ENCODE measurements at places on chromosomes 4 and X.
A peak's percentile ranks its signal among the peaks of the same experiment; 100 is the strongest.

- DNase-seq: no peak
These were observed 105.1 kb upstream of the GRID2 start for GRCh38 chr4:92198711-92199110.

DNA sequence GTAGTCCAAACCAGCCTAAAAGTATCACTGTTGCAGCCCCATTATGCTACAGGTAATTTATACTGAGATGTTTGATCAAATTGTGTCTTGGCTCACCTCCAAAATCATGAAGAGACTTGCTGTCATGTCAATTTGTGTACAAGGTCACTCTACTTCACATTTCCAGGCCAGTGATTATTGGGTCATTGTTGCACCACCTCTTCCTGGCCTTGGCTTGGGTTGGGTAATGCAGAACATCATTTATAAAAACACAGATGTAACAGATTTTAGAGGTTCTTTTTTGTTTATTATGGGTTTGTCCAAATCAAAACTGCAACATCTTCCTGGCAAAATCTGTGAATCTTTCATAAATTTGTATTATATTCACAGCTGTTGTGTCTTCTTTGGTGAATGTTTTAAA lies 459.5 kb downstream of the ANKRD50 start:
- DNase-seq: no peak

DNA sequence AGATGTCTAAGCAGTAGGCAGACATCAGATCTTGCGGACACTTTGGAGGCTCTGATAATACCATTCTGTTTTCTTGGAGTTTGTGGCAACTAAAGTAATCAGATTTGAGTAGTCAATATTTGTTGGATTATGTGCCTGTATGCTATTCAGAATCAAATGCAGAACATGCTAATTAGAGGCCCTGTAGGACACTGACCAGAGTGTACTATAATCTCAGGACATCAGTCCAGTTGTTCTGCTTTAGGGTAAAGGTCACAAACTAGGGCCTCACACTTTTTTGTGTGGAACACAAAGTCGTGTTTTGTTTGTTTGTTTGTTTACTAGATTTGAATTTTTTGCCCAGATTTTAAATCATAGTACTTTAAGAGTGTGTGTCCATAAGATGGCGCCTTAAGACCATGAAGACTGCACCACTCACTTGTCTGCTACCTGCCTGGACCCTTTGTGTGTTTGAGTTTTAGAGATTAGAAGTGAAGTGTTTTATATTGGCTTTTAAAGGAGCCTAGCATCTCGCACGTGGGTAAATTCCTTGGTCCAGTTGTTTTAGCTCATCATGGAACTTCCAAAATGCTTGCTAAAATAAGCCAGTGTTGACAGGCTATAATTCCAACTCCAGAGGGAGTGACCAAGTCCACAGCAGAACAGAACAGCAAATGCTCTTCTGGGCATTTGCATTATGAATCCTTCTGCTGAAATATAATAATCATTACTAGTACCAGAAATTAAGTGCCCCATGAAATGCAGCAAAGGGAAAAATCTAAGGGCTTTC lies 34.7 kb downstream of the IL13RA1 start:
- DNase-seq: no peak

GRCh38 chr4:105150503-105150902 lies 3.8 kb downstream of the TET2 start:
- DNase-seq: no peak

DNA sequence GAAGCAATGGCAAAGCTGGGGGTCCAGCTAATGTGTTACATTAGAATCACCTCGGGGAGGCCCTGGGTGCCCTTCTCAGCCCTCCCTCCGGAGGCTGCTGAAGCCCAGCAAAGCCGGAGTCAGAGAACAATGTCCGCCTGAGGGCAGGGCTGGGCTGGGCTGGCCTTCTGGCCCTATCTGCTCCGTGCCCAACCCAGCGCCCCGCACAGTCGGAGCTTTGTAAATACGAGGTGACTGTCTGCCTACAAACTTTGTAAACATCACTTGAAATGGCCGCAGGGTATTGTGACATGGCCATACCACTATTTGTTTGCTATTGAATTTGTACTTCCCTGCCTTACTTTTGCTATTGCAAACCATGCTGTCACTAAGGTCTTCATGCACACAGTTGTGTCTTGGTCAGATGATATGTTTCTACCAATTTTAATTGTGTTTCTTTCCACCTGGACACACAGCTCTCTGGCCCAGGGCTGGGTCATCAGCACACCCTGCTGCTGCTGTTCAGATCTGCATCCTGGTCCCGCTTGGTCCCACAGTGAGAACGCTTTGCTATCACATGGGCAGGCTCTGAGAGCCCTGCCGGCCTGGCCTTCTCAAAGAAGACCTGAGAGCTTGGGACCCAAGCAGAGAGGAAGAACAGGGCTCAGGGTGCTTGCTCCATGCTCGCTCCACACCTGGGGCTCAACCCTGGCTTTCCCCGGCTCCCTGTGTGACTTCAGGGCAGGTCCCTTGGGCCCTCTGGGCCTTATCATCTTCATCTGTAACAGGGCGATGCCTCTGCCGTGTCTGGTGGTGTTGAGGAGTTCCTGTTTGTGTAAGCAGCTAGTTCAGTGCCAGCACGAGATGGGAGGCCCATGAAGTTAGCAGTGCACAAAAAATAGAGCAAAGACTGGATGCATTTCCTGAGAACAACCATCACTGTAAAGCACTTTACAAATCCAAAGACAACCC lies 2.3 kb downstream of the S100P start:
- DNase-seq: peak; percentile 78

- DNase-seq: no peak
These were observed 32.4 kb downstream of the MAGEC1 start for GRCh38 chrX:141936080-141936479.

DNA sequence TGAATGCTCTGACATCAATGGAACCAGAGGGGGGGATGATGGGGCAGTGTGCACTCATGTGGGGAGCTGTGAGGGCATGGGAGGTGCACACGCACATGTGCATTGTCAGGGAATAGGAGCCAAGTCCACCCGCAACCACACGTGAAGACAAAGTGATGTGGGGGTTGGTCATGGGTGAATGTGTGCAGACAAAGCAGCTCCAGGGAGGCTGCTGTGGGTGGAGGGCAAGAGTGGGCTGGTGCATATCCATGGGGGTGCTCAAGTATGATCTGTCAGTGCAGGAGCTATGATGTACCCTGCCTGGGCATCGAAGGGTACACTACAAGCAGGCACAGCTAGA lies 301.9 kb downstream of the TEX13C start:
- DNase-seq: no peak

DNA sequence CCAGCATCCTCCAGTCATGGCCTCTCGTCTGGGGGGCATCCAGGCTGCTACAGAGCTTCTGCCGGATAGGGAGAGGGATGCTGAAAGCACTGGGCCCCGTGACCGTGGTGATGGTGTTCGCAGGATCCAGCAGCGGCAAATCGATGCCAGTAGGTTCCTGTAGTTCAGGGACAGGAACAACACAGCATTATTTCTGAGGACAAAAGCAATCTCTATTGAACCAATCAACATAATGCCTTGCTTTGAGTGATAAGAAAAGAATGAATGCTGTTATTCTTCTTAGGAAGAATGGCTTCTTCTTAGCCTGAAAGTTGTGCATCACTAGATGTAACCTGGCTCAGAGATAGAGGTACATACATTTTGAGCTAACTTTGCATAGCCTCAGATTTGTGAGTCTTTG lies 378.6 kb downstream of the UNC5C start:
- no peak for DNase-seq

DNA sequence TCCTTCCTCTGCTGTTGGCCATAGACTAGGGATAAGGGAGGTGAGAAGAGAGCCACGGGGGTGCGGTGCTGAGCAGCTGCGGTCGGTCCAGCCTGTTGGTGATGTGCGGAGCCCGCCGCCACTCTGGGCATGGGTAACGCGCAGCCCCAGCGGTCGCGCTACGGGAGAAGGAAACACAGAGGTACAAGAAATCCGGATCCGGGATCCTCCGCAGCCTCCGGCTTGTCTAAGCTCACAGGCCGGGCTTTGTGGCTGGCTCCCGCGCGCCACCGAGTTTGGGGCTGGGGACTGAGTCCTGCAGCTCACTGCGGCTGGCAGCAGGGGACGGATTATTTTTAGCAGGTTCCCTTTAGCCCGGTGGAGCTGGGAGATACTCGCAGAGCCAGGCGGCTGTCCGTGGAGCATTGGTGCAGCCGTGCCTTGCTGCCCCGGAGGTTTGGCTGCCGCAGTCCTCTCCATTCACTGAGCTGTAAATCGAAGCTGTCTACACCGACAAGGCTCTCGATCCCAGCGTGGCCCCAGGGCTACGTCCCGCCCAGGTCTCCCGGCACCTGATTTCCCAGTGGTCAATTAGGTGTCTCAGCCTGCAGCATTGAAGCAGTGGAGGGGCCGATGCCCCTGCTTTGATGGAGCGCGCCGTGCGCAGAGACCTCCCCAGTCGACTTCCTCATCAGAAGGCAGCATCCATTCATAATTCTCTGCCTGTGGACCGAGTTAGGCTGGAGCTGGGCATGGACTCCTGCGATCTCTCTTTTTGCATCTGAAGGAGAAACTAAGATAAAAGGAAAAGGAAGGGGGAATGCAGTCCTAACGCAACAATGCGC lies 81.9 kb upstream of the SCML1 start:
- DNase-seq: no peak

DNA sequence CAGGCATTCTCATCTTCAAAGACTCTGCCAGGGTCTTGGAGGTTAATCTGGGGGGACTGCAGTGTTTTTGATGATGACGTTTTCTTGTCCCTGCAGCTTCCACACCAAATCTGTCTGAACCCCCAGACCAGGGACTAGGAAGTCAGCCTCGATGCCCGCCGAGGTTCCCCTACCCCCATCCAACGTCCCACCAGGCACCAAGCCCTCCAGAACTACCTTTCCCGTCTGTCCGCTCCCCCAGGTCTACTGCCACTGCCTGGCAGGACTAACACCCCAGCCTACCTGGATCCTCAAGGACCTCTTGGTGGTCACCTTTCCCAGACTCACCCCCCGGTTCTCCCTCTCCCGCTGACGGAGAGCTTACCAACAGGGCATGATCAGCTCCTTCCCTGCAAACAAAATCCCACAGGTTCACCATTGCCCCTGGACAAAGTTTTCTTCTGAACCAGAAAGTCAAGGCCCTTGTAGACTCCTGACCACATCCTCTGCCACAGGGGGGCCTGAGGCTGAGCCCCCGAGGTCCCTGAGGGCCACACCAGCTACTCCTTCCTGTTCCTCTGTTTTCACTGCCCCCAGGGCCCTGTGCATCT lies 40.9 kb downstream of the HMX1 start:
- no peak for DNase-seq

DNA sequence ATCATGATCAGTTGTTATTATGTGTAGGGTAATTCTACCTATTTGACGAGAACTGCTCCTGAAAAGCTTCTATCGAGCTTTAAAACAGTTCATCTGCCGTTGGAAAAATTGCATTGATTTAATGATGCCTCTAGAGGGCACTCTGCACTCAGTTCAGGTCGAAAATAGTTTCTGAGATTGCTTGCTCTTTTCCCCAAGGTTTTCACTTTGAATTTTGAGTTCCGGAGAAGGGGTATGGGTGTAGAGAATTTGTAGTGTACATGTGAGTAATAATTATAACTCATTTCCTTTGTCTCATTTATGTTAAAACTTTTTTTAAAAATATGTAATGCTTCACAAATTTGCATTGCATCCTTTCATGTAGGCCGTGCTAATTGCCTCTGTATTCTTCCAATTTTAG lies 28.4 kb upstream of the TNIP3 start:
- no peak for DNase-seq

- no peak for DNase-seq
These were observed 55.4 kb downstream of the CLCN3 start for GRCh38 chr4:169675825-169676224.

- DNase-seq: no peak
These were observed 53.5 kb upstream of the SMIM31 start for GRCh38 chr4:164700471-164700870.

DNA sequence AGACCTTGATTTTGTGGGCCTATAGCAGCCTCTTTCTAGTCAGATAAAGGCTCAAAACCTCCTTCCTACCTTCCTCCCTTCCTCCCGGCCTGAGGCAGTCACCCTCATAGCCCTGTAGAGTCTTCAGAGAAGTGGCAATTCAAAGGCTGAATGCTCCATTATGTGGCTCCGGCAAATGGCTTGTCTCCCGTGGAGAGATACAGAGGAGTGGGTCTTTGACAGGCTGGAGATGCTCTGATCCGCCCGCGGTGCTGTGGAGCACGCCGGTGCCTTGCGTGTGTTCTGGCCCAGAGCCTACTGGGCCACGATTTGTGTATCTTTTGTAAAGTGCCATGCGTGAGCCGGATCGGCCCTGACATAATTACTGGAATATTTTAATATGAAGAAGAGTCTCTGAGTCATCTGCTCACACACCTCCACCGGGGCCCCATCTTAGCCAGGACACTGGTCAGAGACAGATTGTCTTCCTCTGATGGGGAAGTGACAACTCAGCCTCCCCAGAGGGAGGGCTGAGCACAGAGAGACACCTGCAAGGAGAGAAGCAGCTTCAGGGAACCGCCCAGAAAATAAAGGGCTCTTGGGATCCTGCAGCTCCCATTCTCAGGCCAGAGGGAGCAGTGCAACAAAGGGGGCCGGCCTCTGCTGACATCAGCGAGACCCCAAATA lies 88.7 kb downstream of the DCTD start:
- DNase-seq: no peak

DNA sequence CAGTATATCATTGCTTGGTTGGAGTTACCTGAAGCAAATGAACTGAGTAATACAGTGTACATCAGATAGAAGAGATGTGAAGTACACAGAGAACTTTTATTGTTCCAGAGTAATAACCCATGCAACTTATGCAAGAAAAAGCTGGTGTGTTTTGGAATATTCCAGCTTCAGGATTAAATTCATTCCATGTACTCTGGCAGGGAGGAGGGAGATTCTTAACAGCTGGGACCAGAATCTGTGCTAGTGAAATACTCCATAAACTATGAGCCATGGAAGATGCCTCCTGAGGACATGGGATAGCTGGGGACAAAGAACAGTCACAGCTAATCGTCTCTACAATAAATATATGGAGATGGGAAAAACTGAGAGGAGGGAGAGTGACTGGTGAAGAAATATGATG lies 101.6 kb upstream of the OTUD4 start:
- no peak for DNase-seq

- DNase-seq: no peak
These were observed 56.0 kb upstream of the MAGED1 start for GRCh38 chrX:51837451-51837850.

DNA sequence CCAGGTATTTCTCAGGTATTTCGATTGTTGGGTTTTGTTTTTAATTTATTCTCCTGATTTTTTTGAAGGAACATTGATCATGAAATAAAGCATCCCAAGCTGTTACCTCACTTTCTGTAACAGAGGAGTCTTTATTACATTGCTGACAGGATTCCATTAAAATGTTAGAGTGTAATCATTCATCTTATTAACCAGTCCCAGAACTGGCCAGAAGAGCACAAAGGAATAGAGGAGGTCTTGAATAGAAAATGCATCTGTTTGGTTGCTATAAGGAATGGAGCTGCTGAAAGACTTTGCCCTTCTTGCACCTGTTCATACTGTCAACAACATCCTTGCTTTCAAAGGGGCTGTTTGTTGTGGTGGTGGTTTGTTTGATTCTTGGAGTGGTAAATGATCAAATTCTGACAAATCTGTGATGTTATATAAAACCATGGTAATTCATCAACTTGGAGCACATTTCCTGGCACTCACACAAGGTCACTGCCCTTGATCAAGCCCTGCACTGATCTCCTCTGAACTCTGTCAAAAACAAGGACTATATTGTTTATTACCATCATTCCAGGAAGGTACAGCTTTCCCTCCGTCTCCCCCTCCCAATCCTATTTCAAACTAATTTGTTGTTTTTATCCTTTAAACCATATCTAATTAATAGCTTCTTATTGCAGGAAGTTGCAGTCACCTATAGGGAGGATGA lies 215.8 kb downstream of the PCDH19 start:
- DNase-seq: no peak

Measured in activated effector memory CD4-positive, alpha-beta T cell treated with Interleukin-2 at 50 U/mL for 16 hours (primary cell).